ENCODE measurements at places on chromosomes 1 and 21.

- DNase-seq: no peak
Measured at GRCh38 chr1:90851711-90852050, 134.6 kb upstream of the BARHL2 start.

GRCh38 chr1:19879227-19879626, 3.0 kb upstream of the OTUD3 start:
- no peak for DNase-seq

GRCh38 chr1:93837961-93838360, 41.0 kb downstream of the DNTTIP2 start:
- DNase-seq: no peak

- no peak for DNase-seq
Measured at GRCh38 chr1:177368255-177368654, 197.5 kb downstream of the BRINP2 start.

DNA sequence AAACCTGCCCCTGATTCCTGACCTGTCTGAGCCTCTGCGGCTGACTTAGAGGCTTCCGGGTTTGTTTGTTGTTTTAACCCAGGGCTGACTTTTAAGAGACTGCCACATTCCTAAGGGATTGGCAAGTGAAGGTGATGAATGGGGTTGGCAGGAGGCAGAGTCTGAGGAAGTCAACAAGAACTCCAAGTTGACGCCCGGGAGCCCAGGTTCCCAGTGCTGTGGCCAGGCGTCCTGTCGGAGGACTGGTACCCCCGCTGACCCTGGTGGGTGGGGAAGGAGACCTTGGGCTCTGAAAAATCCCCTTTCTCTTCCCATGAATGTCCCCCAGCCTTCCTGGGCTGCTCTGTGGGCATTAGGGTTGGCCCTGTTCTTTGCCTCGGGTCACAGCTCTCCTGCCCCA, 19.7 kb upstream of the EPS8L3 start:
- DNase-seq: no peak

GRCh38 chr1:12480748-12481362, 137.2 kb downstream of the DHRS3 start:
- no peak for DNase-seq

DNA sequence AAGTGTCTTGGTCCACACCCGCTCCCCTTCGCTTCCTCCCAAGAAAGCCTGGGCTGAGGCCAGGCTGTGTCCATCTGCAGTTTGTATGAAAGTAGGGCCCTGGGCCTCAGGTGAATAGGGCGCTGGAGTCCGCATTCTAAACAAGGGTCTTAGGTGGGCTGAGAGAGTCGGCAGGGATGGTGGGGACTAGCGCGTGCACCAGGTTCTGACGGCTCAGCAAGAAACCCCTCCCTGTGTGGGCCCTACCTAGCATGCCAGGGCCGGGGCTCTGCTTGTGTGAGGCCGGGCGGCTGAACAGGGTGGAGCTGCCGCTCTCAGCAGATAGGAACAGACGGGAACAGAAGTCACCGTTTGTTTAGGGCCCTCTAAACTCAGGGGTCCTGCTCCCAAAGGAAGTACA, 1.7 kb downstream of the ACTRT2 start:
- no peak for DNase-seq

DNA sequence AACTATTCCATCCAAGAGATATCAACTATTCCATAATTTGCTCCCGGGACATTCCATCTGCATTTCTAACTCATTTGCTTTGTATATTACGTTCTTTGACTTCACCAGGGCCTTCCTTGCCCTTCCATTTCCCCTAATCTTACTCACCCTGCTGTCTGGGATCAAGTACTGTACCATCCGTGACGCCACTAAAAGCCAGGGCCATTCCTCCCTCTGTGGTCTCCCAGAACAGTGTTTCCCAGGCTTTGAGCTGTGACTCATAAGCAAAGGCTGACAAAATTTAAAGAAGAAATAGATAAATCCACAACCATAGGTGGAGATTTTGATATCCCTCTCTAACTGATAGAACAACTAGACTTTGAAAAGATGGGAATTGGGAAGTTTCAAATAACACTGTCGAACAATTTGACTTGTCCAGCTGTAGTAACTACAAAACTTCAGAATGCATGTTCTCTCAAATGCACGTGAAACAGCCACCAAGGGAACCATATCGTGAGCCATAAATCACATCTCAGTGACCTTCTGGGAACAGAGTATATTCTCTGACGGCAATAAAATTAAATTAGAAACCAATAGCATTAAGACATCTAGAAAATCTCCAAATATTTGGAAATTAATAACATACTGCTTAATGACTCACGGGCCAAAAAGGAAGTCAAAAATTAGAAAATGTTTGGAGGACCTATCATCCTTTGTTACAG, 501.0 kb downstream of the SETD4 start:
- no peak for DNase-seq

GRCh38 chr1:51936531-51936930, 54.0 kb downstream of the RAB3B start:
- DNase-seq: no peak

DNA sequence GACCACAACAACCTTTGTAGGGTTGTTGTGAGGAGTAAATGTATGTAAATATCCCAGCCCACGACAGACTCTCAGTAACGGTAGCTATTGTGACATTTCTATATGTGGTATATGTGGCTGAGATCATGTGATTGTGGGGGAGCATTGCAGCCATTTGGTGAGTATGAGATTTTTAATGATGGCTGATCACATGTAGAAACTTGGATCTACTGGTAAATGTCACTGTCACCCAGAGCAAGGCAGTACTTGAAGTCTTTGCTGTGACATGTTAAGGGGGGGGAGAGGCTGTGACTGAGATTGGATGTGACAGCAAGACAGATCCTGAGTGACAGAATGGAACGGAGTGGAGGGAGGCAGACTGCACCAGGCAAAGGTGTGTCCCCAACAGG, 23.9 kb upstream of the MEF2D start:
- DNase-seq: no peak

GRCh38 chr1:162562470-162562828, 927 bp downstream of the UAP1 start:
- DNase-seq: no peak

DNA sequence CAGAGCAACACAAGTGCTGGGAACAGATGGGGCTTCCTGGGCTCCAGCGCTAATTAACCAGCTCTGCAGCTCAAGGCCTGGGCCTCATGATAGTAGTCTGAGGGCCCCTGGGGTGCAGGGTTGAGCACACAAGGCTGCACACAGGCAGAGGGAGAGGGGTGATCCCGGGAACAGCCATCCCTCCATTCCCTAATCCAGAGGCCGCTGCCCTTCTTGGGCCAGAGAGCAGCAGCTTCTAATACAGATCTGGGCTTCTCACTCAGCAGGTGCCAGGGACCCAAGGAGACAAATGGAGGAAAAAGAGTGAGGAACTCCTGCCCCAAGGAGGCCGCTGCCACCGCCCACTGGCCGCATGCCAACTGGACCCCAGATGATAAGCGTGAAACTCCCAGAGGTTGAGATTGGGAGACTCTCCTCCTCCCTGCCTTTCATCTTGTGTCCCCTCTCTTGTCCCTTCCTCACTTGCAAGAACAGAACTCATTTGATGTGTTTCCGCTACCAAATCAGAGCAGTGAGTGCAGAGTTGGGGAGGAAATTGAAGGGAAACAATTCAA, 58.0 kb upstream of the IFNAR2 start:
- DNase-seq: no peak

GRCh38 chr1:50529510-50529909, 106.3 kb upstream of the DMRTA2 start:
- DNase-seq: no peak

DNA sequence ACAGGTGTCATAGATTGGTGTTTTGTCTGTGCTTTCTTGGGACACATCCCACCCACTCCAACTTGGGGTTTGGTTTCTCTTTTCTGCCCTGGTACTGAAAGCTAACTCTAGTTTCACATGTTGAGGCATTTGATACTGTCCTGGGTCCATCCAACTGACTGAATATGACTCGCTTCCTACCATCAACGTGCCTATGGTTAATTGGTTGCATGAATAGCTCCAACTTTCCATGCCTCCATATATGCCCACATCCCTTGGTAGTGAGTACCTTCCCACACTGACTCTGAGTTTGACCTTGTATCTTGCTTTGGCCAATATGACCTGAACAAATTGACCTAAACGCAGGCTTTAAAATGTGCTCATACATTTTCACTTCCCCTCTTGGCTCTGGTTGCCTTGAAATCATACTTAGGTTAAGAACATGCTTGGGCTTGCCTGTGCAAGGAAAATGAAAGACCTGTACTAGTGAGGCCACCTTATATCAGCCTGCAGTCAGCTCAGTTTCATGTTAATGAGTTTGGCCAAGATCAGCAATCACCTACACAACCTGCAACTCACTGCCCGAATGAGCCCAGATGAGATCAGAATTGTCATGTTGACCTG, 81.0 kb upstream of the KCNK2 start:
- no peak for DNase-seq

GRCh38 chr1:53061123-53061858, 722 bp upstream of the PODN start:
- DNase-seq: no peak

GRCh38 chr1:48743480-48743879, 33.2 kb downstream of the BEND5 start:
- no peak for DNase-seq

- DNase-seq: no peak
Measured at GRCh38 chr1:30014031-30014430, 709.4 kb downstream of the MATN1 start.

DNA sequence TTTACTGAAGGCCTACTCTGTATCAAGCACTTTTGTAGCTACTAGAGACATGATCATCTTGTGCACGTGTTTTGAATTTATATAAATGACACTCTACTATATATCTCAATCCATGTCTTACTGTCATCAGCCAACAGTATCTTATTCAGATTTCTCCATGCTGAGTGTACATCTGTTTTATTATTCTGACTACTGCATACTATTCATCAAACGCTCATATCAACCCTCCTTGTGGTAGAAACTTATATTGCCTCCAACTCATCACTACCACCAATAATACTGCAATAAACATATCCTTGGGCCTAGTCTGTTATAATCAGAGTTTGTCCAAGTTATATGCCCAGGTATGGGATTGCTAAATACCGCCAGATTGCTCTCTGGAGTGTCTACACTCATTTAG, 81.6 kb upstream of the IRF2BP2 start:
- no peak for DNase-seq

DNA sequence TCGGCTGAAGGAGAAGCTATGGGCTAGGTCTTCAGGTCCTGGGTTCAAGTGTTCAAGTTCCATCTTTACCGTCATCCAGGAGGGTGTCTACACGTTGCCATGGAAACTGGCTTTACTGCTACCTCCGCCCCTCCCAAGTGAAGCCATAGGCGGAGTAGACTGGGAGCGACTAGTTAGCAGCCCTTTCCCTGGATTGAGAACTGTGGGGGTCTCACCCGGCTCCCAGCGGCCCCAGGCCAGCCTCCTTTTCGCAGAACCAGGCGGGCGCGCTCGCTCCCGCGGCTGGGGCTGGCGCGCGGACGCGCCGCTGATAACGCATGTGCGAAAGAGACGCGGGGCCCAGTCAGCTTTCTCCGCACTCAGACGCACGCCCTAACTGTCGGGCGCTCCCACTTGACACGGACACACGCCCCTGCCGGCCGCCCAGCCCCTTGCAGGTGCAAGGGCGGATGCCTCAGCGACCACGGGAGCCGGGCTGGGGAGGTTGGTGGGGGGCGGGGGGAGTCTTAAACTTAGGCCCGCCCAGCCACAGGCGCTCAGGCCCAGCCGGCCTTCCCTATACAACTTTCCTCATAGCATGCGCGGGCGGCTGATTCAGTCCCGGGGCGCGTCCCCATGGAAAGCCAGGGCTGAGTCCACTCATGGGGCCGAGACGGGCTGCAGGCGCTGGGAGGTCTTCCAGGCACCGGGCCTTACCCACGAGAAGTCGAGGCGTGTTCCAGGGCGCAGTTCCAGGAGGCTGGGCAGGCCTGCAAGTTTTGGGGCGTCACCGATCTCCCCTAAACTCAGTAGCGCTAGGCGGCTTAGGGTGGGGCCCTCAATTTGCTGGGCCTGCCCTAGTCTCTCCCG, 7.4 kb downstream of the EFNA4 start:
- DNase-seq: peak; percentile 53

DNA sequence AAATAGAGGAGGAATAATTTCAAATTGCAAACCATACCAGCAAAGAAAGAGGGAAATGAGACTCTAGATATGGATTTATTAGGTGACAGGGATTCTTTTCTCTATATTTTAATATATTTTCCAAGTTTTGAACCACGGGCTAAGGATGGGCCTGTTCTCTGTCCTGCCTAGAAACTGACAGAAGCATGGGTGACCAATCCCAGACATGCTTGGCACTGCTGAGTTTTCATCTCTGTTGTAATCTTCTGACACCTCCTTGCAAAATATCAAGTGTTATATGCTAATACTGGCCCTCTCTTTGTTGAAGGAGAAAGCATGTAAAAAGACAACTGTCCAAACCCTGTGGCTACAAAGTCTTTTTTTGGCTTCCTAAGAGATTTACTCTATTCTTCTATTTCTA, 774 bp upstream of the ANGPTL7 start:
- DNase-seq: no peak

DNA sequence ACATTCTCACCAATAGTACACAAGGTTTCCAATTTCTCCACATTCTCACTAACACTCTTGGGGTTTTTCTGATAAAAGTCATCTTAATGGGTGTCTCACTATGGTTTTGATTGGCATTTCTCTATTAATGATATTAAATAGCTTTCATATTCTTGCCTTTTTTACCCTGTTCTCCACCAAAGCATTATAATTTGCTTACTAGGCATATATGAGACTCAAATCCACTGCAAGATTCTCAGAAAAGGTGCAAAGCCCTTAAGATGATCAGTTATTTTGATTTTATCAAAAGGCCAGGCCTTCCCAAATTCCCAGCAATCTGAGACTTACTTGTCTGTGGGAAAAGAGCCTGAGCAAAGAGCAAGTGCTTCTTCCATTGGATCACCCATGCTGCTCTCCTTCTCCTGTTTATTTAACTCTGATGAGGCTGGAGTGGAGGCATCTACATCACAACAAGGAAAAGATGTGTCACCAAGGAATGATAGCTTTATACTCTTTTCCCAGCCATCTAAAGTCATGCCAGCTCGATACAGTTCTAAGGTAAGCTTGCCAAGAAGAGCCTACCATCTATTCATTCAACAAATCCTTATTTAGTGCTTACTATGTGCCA, 24.6 kb downstream of the CLSPN start:
- no peak for DNase-seq

DNA sequence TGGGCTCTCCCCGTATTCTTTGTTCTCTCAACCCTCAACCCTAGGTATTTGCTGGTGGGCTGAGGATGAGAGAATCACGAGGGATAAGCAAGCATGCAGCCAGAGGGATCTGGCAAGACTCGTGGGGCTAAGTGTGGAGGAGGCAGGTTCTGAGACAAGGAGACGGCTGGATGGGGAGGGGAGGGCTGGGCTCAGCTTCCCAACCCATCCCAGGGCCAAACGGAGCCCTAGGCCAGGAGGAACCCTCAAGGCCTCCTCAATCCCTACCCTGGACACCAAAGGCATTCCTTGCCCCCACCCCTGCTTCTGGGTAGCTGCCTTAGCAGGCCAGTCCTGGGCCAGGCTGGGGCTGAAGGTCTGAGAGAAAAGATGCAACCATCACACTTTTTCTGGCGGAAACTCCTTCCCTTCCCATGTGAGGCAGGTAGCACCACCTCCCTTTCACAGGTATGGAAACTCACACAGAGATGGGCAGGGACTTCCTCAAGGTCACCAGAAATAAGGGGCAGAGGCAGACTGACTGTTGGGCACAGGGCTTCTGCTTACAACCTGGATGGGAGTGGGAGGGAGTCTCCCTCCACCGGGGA, 6.2 kb downstream of the MEF2D start:
- no peak for DNase-seq

GRCh38 chr21:40631211-40631610, 215.7 kb downstream of the DSCAM start:
- DNase-seq: no peak

GRCh38 chr1:89274411-89274857, 1.8 kb upstream of the GBP5 start:
- DNase-seq: no peak
